ENCODE measurements at places on chromosomes 5 and 9.

DNA sequence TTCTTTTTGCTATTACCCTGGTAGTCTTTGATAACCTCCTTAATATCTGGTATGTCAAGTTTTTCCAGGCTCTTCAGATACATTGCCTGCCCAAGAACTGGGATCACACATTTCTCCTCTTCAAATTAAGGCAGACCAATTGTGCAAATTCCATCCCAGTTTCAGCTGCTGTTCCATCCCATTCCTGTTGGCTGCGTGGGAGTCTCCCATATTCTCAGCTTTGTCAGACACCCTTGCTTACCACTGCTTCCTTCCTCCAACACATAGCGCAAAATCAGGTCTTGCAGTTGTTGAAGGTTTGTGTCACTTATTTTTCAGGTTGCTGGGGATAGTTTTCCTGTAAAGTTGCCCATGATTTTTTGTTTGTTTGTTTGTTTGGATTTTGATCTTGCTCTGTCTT lies 15.2 kb downstream of the HCN1 start:
- no peak for DNase-seq

- DNase-seq: peak; percentile 57
These were observed 52.0 kb upstream of the SNCAIP start for GRCh38 chr5:122259995-122260394.

GRCh38 chr5:98209418-98209817 lies 564.0 kb upstream of the RGMB start:
- DNase-seq: no peak

DNA sequence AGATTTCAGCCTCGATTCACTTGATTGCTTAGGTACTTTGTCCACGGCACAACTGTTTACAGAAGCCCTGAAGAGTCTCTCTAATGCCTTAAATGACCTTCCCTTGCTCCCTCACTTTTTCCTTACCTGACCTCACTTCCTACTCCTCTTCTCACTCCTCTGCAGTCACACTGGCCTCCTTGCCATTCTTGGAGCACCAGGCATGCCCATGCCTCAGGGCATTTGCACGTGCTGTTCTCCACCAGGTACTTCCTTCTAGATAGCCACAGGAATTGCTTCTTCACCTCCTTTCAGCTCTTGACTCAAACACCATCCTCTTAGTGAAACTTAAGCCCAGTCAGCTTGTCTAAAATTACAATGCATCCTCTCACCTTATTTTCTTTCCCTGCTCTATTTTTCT lies 52.4 kb upstream of the TRAF1 start:
- DNase-seq: no peak
